ENCODE measurements at places on chromosomes 3 and 15.

GRCh38 chr15:26083896-26084295, 220.8 kb upstream of the ATP10A start:
- DNase-seq, result no peak

GRCh38 chr15:73704869-73705645, 20.9 kb downstream of the CD276 start:
- DNase-seq, result no peak

DNA sequence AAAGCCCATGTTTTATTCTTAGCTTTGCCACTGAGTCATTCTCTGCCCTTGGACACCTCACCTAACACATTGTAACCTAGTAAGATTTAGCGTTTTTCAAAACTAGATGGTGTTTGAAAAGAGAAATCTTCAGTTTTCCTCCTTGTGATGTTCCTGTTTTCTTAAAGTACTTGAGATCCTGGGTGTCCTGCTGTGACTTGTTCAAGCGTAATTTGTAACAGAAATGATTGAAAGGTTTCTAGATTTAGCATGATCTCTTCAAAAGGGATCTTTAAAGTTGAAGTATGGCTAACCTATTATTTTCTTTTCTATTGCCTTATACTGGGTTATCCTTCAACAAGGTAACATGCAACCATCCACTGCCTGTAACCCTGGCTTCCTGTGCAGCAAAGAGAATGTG, 32.6 kb upstream of the SPATA16 start:
- DNase-seq, result no peak

- no peak for DNase-seq
These were observed 162.8 kb upstream of the NSMCE3 start for GRCh38 chr15:29432191-29433049.

- no peak for DNase-seq
These were observed 8.0 kb downstream of the ZBTB20 start for GRCh38 chr3:115139072-115139471.
